ENCODE measurements at places on chromosomes 1 and 21.

- no peak for DNase-seq
Observed at GRCh38 chr1:221228594-221228993, 349.4 kb downstream of the HLX start.

GRCh38 chr1:151309811-151310323 lies 17.3 kb downstream of the PI4KB start:
- peak; percentile 56 for DNase-seq

DNA sequence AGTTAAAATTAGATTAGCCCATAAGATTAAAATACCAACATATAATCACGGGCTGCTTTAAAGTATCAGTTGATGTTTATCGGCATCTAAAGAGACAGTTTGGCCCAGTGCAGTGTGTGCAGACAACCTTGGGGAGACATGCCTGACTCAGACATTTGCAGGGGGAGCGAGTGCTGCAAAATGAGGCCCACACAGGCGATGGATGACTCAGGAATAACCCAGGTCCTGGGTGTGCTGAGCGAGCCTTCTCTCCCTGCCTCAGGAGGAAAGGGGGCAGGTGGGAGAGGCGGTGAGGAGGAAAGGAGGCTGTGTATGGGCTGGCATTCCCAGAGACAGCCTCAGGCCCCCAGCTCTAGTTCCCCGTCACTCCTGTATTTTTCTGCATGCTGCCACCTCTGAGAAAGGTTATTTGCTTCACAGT lies 9.0 kb downstream of the SLC9A1 start:
- no peak for DNase-seq

DNA sequence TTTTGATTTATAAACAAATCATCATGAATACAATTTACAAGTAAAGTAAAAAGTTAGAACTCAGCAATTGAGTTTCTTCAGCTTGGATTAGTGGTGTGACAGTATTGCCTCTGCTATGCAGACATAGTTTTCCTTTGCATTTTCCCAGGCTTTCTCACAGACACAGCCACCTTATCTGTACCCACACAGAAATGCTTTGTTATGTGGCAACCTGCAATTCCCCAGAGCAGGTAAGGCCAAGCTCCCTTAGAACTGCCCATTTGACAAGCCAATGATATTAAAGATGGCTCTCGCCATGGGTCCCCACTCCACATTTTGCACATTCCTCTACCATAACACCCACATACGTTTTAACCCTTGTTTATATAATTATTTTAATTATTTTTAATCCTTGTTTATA lies 14.2 kb downstream of the FMO5 start:
- no peak for DNase-seq

GRCh38 chr1:30525971-30526651 lies 197.3 kb downstream of the MATN1 start:
- no peak for DNase-seq

- no peak for DNase-seq
Observed at GRCh38 chr1:156244126-156244525, 2.1 kb downstream of the BGLAP start.

DNA sequence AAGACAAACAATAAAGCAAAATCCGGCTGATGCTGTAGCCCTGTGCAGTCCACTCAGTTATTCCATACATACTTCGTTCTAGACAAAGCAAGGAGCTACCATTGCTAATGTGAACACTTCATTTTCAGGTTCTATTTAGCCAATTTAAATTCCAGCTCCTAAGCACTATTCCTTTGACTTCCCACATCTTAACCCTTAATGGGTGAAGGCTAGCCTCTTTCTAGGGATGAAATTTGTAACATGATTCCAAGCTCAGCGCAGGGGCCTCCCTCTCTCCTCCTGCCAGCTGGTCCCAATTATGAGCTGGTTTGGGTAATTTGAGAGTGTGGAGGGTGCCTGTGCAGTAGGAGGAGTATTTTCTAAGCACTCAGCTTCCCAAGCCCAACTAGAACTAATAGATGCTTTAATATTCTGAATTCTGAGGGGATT lies 53.9 kb upstream of the PTGFRN start:
- peak; percentile 67 for DNase-seq

GRCh38 chr21:42986125-42986783 lies 11.9 kb downstream of the PKNOX1 start:
- DNase-seq: no peak

DNA sequence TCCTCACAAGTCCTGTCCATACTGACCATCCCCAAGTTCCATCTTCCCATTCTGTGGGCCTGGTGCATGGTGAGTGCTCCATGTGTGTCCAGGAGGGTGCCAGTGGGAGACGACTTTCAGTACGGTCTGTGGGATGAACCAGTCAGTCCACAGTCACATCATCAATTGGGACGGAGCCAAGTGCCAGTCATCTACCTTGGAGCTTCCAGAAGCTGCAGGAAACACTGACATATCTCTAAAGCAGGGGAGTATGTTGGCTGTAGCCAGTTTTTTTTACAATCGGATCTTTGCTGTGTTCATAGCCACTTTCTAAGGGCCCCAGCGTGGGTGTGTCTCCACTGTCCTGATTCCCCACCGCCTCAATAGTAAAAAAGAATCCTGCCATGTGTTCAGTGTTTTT lies 13.6 kb upstream of the TRIM17 start:
- no peak for DNase-seq

Measured in brain pericyte (primary cell).